Left renal cortex interstitium (tissue), 4 donors: ENCODE measurements at places on chromosomes 12 and 14. TPM values are rescaled to one million over a fixed set of nuclear protein-coding genes. Genes with fewer than 3 reads are reported as not detected.

Gene KRT2
- not detected for polyA plus RNA-seq

Gene IGFBP6
- polyA plus RNA-seq: 13.2 TPM

Gene CIROP
- not detected for polyA plus RNA-seq

Gene BCL2L14
- 0.30 TPM for polyA plus RNA-seq

Gene GYS2
- polyA plus RNA-seq: not detected

Gene GPR137C
- 11.5 TPM for polyA plus RNA-seq

Gene LRRIQ1
- 37.4 TPM for polyA plus RNA-seq

Gene GSG1
- 0.63 TPM for polyA plus RNA-seq

Gene MAP3K9
- polyA plus RNA-seq: 5.4 TPM

Gene TMEM120B
- 7.2 TPM for polyA plus RNA-seq
